ENCODE measurements at places on chromosomes 1 and 21.

DNA sequence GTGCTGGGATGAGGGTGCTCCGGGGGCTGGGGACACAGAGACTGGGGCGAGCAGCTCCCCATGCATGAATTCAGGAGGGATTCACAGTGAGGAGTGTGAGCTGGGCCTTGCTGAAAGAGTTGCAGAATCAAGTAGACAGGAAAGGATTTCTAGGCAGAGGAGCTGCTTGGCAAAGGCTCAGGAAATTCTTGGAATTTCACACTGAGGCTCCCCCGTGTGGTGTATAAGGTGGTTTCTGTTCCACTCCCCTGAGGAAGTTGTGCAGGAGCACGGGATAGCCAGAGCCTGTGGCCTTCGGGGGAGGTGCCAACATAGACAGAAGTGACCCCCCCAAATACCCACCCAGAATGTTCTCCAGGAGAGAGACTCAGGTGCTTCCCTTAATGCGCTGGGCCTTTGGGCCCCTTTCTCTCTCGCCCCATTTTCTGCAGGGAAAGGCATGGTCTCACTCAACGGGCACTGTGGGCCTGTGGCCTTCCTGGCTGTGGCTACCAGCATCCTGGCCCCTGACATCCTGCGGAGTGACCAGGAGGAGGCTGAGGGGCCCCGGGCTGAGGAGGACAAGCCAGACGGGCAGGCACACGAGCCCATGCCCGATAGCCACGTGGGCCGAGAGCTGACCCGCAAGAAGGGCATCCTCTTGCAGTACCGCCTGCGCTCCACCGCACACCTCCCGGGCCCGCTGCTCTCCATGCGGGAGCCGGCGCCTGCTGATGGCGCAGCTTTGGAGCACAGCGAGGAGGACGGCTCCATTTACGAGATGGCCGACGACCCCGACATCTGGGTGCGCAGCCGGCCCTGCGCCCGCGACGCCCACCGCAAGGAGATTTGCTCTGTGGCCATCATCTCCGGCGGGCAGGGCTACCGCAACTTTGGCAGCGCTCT, 58.5 kb upstream of the ACTL8 start:
- peak; percentile 83 for DNase-seq

DNA sequence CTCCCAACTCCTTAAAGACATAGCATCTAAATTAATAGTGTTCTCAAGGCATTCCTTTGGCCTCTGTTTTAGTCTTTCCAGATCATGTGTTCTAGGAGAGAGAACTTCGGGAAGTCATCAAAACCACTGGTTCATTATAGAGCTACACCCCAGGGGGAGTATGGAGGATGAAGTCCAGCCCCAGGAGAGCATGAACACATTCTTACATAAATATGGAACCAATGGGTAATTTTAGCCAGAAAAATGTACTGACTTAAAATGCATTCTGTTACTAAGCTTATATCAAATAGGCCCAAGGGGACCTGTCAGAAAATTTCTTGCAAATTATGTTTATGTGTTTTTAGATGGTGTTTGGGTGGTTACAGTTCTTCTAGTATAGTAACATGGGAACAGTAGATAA, 165.2 kb downstream of the NTMT2 start:
- peak; percentile 40 for DNase-seq

DNA sequence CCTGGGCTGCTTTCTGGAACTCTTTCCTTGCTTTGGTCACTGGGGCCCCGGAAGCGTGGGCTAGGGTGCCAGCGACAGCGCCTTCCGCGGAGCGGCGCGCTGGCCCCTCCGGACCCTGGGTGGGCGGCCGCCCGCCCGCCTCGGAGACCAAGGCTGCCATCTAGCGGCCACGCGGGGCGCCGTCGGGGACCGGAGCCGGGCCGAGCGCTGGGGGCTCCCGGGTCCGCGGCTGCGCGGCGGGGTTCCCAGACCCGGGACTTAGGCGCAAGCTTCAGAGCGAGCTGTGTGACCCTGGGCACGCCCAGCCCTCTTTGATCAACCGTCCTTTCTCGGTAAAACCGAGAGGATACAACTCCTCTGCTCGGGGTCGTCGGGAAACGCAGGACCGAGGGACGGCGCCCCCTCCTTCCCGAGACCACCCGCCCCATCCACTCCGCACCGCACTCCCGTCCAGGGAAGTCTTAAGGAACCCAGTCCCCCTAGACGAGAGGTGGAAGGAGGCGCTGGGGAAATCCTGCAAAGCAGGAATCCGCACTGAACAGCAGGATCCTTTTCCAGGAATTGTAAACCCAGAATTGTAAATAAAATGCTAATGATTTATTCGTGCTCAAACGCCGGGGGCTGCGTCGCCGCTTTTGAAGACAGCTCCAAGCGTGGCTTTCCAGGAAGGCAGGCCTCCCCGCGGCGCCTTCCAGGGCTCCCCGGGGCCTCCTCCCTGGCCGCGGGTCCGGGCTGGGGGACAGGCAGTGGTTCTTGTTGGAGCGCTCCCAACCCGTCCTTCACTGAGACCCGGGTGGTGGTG, 41.2 kb downstream of the RRAGC start:
- DNase-seq = no peak

DNA sequence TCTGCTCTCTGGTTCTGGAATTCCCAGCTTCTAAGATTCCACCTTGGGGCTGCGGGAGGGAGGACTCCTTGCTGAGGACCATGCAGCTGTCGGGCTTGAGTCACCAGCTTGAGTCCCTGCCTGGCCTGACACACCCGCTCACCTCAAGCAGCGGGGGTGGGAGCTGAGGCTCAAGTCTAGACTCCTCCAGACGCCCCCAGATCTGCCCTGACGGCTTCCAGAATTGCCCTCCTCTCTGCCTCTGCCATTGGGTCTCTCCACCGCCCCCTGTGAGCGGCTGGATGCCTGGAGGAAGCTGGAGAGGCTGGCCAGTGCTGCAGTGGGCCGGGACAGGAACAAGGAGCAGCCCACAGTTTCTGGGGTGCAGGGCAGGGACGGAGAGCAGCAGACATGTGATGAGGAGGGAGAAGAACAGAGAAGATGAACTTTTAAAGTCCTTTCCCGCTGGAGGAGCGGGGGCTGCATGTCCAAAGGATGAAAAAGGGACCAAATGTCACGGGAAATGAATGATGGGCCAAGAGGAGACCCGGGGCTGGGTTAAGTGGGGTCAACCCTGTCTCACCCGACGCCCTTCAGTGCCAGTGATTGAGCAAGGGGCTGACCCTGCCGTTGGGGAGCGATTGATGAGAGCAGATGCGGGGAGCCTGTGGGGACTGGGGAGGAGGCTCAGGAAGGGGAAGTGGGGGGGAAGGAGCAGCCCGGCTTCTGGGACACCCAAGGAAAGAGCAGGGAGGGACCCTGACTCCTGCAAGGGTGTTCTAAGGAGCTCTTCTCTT, 13.5 kb downstream of the CRABP2 start:
- DNase-seq = peak; percentile 39

DNA sequence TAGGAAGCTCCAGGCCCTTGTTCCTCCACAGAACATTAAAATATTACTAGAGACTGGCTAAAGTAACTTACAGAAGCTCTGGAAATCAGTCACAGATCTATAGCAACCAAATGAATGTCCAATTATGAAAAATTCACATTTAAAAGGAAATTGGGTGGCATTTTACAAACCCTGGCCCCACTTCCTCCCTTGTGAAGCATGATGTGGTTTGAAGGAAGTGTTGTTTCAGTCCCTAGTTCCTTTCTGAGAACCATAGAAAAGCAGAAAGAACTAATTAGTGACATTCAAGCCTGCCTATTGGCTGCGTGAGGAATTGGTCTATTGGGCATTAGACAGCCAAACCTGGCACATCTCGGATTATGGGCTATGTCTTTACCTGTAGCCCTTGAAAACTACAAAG, 649.7 kb upstream of the NEGR1 start:
- no peak for DNase-seq

DNA sequence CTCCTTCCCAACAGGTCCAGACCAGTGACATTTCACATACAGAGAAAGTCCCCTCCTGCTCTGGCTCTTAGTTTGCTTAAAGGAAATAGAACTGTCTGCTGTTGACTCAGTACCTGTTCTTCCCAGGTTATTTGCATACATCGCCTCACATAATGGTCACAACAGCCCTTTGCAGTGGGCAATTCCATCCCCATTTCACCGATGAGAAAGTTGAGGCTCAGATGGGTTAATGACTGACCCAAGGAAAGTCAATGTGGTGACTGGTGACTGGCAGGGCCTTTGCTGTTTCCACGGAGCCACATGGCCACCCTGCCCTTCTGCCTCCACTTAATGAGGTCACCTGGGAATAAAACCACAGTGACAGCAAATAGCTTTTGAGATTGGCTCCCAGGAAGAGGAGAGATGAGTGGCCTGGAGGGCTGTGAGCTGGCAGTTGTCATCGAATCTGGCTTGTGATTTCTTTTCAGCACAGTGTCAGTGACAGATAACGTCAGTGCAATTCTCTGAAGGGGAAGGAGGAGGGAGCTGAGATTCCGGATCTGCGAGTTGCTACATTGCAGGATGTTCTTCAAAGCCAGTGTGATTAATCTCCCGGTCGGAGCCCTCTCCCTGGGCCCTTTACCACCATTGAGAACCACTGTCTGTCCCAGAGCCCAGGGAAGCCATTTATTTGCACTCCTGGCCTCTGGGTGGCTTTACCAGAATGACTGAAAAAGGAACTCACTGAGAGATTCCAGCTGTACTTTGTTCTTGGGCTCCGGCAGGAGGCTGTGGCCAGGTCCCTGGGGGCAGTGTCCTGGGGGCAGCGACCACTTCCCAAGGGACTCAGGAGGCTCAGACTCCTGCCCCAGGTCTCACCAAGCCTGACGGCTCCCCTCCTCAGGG, 117.2 kb downstream of the CNIH3 start:
- DNase-seq = peak; percentile 27

GRCh38 chr1:49424782-49425181, 599.0 kb downstream of the AGBL4 start:
- no peak for DNase-seq

DNA sequence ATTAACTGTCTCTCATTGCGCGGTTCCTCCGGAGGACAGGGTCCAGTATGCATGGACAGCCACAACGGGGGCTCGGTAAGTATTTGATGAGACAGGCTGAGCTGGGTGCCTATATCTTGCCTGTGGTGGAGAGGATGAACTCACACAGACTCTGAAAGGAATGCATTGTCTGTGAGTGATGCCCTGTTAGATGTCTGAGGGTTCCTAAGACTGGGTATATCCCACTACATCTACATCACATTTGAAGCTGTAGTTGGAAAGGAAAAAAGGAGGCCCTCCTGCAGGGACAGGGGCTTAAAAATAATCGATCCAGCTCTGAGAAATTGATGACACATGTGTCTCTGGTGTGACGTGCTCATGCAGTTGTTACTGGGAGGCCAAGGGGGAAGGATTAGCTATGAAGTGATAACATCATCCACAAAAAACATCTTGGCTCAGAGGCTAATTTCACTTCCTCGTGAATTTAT, 1.9 kb downstream of the ADARB1 start:
- DNase-seq = peak; percentile 56

DNA sequence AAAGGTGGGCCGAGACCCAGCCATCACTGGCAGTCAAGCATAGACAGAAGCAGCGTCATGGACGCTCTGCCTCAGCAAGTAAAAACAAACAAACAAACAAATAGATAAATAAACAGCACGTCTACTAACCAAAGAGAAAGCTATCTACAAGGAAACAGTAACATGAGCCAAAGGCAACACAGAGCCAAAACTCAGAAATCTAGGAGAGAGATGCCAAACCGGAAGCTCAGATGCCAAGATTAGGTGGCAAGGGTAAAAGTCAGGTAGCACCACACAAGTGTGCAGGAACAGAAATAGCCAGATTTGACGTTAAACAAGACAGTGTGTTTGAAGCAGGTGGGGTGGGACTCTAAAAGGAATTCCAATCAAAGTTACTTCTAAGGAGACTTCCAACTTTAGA, 448.3 kb upstream of the NFIA start:
- no peak for DNase-seq

GRCh38 chr1:23977854-23978191, 2.3 kb downstream of the SRSF10 start:
- no peak for DNase-seq

DNA sequence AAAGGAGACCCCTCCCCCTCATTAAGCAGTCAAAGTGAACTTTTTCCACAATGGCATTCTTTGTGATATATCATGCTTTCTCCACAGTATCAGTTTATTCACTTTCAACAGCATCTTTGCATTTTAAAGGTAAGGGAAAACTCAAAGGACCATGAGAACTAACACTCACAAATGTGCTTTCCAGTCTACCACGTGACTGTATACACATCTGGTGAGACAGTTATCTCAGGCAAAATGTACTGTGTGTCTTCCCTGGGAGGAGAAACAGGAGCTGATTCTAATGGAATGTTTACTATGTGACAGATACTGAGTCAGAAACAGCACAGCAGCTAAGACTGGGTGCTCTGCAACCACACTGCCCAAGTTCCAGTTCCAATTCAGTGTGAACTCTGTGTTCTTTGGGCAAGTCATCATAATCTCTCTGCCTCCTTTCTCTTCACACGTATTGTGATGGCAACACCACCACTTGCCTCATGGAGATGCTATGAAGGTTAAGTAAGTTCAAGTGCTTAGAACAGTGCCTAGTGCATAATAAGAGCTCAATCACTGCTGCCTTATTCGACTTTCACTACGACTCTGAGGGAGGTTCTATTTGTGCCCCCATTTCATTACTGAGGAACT, 79.0 kb downstream of the SLC45A1 start:
- peak; percentile 99 for DNase-seq

DNA sequence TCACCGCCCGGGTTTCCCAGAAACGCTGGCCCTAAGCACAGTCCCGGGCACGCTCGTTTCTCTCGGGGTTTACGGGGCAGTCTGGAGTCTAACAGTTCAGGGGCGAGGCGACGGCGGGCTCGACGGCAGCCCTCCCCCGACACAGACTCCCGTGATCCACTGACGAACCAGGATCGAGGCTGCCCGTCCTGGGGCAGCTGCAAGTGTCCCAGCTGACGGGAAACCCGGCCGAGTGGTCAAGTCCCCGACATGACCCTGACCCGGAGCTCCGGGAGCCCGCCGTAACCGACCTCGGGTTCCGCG, 494 bp downstream of the UBE2J2 start:
- DNase-seq = peak; percentile 19

- no peak for DNase-seq
These were observed 152.8 kb downstream of the TTLL7 start for GRCh38 chr1:83846138-83846537.

- DNase-seq = peak; percentile 3
These were observed 6.0 kb upstream of the LCE1F start for GRCh38 chr1:152768847-152769533.

GRCh38 chr1:150017206-150017750, 6.8 kb upstream of the OTUD7B start:
- no peak for DNase-seq

- DNase-seq = no peak
These were observed 5.2 kb downstream of the TSPEAR start for GRCh38 chr21:44706026-44706705.
